Activated CD4-positive, alpha-beta memory T cell treated with anti-CD3 and anti-CD28 coated beads, Interleukin-2, amount 10 ng/mL, durations not matched to agents 7 days and 5 days (primary cell): ENCODE measurements at places on chromosomes 1 and 21. TPM values are rescaled to one million over a fixed set of nuclear protein-coding genes. Genes with fewer than 3 reads are reported as not detected.

ARL8A gene
- total RNA-seq = 63.8 TPM

DNAH14 gene
- 0.28 TPM for total RNA-seq

VHLL gene
- not detected for total RNA-seq

CDC42SE1 gene
- 345 TPM for total RNA-seq

PLEKHA6 gene
- total RNA-seq = not detected

CTTNBP2NL gene
- 3.6 TPM for total RNA-seq

MXRA8 gene
- total RNA-seq = 0.23 TPM

LRRC71 gene
- total RNA-seq = not detected

RRP15 gene
- 10.6 TPM for total RNA-seq

LCE2A gene
- total RNA-seq = not detected

FAM78B gene
- 0.10 TPM for total RNA-seq

OR2L3 gene
- not detected for total RNA-seq

MAGI3 gene
- total RNA-seq = 12.6 TPM

NES gene
- total RNA-seq = not detected

DNASE2B gene
- total RNA-seq = not detected
